ENCODE measurements at places on chromosomes 5 and 9.

DNA sequence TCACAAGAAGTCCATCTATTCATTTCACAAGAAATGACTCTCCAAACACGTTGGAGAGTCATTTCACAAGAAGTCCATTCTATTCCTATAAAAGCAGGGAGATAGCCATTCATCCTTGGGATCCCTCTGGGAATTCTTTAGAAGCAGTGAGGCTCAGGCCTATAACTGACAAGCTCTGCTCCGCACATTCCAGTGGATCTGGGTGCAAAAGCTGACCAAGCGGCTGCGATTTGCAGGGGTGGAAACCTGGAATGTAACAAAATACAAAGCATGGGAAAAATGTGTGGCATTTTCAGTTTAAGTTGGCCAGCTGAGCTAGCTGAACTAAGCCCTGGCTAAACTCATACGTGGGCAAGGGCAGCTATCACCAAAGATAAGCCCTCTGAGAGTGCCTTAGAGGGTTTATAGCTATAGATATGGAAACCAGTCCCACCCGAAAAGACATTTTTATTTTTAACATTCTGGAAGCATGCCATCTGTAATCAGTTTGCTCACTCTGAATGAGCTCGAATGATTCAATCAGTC lies 8.7 kb downstream of the TAS2R1 start:
- no peak for DNase-seq

DNA sequence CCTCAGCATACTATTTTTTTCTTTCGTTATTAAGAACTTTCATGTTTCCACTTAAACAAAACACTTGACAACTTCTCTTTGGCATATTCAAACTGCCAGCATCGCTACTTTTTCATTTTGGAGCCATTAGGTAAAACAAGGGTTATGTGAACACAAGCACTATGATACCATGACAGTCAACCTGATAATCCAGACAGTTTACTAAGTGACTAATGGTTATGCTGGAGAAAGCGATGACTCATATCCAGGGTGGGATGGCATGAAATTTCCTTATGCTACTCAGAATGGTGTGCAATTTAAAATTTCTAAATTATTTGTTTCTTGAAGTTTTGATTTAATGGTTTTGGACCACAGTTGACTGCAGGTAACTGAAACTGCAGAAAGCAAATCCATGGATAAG lies 29.9 kb upstream of the PRSS3 start:
- DNase-seq, result no peak

DNA sequence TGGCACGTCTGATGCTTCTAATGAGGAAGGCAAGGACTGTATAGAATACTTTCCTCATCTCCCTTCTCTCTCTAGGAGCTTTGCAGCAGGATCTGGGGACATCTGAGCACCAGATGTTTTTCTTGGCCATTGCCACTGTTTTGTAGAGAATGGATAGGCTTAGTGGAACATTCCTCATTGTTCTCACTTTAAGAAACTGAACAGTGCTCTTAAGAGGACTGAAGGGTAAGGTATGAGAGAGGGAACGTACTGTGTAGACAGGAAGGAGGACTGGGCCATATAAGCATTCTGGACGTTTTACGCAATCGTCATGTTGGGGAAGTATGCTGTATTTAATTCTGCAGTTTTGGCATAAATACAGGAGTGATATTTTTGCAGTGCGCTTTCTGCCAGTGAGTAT lies 70.6 kb downstream of the SMARCA2 start:
- no peak for DNase-seq

- DNase-seq, result no peak
Observed at GRCh38 chr5:109692852-109693251, 3.1 kb downstream of the MAN2A1 start.

GRCh38 chr5:10468256-10468655 lies 26.6 kb downstream of the ROPN1L start:
- DNase-seq, result no peak

DNA sequence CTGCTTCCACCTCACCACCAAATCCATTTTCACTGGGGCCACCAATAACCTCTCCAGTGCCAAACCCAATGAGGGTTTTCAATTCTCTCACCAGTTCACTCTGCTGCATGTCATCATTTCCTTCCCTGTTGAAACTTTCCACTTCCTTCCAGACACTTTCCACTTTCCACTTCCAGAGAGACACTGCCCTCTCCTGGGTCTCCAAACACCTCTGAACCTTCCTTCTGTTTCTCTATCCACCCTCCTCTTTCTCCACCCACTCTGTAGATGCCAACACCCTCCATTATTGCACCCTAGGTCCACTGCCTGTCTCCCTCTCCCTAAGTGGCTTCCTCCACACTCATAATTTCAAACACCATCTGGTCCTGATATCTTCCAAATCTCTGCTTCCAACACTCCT lies 39.6 kb downstream of the PDE6A start:
- no peak for DNase-seq

DNA sequence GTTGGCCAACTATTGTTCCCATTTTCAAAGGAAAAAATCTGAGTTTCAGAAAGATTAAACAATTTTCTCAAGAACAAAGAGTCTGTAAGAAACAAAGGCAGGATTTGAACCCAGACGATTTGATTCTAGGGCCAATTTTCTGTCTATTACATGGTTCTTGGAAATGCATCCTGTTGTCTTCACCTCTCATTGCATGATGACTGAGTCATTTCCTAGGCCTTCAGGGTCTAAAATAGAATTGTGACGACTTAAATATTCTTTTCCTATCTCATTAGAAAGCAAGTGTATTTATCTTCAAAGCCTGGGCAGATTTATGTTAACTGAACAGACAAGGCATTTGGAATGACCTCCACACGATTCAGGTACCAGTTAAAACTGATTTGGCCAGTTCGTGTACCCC lies 512.9 kb downstream of the NTRK2 start:
- no peak for DNase-seq

GRCh38 chr5:93584596-93585040 lies 1.6 kb downstream of the NR2F1 start:
- DNase-seq, result no peak

All from CD4-positive, alpha-beta memory T cell (primary cell).